ENCODE measurements at places on chromosomes 12 and 14.

- no peak for DNase-seq
Observed at GRCh38 chr12:101870925-101871324, 6.5 kb upstream of the DRAM1 start.

- no peak for DNase-seq
Observed at GRCh38 chr12:101945369-101946232, 68.2 kb downstream of the DRAM1 start.

- no peak for DNase-seq
Observed at GRCh38 chr12:20620261-20620660, 74.9 kb upstream of the SLCO1C1 start.

GRCh38 chr12:29510591-29511185 is 13.2 kb upstream of the OVCH1 start:
- no peak for DNase-seq

GRCh38 chr14:67883717-67884116 is 64.1 kb downstream of the RAD51B start:
- DNase-seq: no peak

- no peak for DNase-seq
Observed at GRCh38 chr12:118984161-118984943, 3.0 kb downstream of the SRRM4 start.

DNA sequence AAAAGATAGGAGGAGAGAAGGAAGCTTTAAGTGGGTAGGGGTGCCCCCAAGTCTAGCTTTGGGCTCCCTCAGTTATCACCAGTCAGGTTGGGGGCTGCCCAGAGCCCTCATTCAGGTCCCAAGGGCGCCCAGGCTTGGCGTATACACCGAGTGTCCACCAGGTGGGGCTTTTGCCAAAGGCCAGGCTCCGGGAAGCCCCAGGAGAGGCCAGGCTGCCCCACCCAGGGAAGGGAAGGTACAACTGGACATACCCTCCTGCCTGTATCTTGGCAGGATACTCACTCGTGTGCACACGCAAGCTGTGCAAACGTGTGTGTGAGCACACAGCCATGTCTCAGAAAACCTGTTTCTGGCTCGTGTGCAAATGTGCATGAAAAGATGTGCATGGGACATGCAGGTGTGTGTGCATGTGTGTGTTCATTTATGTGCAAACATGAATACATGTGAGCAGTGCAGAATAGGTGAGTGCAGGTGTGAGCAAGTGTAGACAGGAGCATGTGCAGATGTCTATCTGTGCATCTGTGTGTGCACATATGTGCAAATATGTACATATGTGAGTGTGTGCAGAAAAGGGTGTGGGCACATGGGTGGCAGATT is 103.9 kb upstream of the MYL2 start:
- peak; percentile 46 for DNase-seq

- DNase-seq: no peak
Observed at GRCh38 chr12:67925552-67925951, 63.7 kb upstream of the IFNG-AS1 start.

GRCh38 chr12:12503384-12504078 is 59.1 kb downstream of the DUSP16 start:
- no peak for DNase-seq

- DNase-seq: peak; percentile 75
Observed at GRCh38 chr12:27779920-27780611, at the start of the genes KLHL42 and MANSC4. KLHL42 (plus strand) TSS chr12:27780233; CDS start chr12:27780331, 98 bp downstream. MANSC4 (minus strand) TSS chr12:27780236; CDS start chr12:27771276, 8,960 bp downstream.

DNA sequence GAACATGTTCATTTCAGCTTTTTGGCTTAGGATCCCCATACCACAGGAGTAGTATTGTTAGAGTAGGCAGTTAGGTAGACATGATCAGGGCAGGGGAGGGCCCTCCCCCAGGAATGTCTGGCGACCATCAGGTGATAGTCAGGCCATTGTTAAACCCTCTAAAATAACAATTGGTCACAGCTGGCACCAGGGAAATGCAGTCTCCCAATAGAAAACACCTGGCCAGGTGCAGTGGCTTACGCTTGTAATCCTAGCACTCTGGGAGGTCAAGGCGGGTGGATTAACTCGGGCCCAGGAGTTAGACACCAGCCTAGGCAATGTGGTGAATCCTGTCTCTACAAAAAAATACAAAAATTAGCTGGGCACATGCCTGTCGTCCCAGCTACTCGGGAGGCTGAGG is 187.1 kb downstream of the MON2 start:
- DNase-seq: no peak

DNA sequence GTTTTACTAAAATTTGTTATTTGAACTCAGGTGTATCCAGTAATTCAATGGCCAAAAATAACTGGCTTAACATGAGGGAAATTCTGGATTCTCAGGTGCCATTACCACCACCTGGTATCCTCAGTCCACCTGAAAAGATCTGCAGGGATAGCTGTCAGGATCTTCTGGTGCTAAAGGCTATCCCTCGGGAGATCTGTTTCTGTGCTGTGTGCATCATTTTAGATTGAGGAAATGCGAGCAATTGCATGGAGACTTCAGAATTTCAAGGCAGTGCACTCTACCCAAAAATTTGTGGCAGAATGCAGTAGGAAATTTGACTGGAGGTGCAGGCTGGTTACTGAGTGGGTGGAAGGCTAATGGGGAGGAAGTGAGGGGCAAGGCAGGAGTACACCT is 26.4 kb downstream of the ZCCHC8 start:
- no peak for DNase-seq

DNA sequence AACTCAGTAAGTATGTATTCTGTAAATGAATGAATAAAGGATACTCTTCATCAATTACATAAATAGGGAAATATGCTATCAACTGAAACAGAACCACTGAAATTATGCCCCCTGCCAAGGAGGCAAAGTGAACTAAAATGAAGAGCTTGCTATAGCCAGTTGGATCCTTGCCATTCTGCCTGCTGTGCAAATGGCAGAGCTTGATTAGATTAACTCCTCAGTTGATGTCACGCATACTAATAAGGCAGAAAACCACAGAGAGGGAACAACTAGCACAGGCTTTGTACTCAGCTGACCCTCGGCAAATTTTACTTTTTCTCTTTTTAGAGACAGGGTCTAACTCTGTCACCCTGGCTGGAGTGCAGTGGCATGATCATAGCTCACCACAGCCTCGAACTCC is 36.7 kb upstream of the FERMT2 start:
- no peak for DNase-seq

GRCh38 chr12:115722181-115722580 is 555.3 kb downstream of the MED13L start:
- DNase-seq: no peak

DNA sequence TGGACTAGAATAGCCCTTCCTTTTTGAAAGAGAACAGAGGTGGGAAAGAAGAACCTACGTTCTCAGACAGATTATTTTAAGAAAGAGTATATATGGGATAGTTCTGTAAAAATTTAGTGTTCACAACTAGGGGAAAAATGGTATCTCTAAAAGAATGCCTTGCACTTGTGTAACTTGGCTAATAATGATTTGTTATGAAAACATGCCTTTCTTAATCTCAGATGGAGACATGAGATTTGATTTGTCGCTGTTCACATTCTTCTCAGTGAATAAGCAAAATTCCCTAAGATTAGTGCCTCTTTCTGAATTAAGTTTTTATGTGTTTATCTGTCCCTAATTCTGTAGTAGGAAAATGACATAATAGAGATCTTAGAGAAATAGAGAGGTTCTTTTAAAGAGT is 100.8 kb downstream of the USP15 start:
- no peak for DNase-seq

DNA sequence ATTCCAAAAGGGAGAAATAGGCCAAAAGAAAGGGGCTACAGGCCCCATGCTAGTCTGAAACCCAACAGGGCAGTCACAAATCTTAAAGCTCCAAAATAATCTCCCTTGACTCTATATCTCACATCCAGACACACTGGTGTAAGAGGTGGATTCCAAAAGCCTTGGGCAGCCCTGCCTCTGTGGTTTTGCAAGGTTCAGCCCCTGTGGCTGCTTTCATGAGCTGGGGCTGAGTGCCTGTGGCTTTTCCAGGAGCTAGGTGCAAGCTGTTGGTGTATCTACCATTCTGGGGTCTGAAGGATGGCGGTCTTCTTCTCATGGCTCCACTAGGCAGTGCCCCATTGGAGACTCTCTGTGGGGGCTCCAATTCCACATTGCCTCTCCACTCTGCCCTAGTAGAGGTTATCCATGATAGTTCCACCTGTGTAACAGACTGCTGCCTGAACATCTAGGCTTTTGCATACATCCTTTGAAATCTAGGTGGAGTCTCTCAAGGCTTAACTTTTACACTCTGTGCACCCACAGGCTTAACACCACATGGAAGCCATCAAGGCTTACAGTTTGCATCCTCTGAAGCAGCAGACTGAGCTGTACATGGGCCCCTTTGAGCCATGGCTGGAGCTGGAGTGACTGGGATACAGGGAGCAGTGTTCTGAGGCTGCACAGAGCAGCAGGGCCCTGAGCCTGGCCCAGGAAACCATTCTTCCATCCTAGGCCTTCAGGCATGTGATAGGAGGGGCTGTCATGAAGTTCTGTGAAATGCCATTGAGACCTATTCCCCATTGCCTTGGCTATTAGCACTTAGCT is 66.5 kb upstream of the ABCD2 start:
- DNase-seq: no peak

DNA sequence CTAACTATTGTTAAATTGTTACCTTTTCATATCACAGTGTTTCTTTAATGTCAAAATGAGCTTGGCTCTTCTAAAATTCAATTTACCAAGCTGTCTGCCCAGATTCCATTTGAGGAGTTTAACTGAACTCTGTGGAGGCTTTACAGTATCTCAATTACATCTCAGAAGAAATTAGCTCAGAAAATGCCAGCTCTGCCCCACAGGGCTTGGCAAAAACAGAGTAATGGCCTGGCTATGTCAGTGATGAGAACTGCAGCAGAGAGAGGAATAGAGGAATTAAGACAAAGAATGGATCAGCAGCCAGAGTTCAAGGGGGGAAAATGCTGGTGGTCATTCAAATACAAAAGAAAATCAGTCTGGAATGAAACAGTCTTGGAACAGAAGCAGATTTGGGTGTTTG is 15.8 kb upstream of the TMTC1 start:
- no peak for DNase-seq

- no peak for DNase-seq
Observed at GRCh38 chr12:8702159-8702558, 4.4 kb downstream of the RIMKLB start.

DNA sequence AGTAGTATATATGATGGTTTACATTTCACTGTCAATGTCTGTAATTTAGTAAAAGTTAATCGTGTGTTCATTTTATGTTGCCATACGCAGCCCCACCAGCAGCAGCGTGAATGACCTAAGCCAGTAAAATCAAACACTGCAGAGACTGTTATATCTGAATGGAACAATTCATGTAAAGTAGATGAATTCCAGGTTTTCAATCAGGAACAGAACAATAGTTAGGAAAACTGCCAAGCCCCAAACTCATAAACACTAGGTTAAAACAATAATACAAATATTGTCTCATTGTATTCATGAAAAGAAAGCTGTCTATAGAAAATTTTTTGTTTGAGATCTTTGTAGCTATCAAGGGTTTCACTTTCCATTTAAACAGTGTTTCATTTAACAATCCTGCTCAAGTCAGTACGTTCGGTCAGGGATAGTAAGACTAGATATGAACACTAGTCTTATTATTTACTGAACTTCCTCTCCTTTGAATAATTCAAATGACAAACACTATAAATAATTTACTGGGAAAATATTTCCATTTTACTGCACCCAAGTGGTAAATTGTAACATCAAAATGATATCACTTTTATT is 256.8 kb upstream of the FLRT2 start:
- DNase-seq: no peak

- no peak for DNase-seq
Observed at GRCh38 chr12:26854031-26854390, 21.0 kb upstream of the ITPR2 start.

DNA sequence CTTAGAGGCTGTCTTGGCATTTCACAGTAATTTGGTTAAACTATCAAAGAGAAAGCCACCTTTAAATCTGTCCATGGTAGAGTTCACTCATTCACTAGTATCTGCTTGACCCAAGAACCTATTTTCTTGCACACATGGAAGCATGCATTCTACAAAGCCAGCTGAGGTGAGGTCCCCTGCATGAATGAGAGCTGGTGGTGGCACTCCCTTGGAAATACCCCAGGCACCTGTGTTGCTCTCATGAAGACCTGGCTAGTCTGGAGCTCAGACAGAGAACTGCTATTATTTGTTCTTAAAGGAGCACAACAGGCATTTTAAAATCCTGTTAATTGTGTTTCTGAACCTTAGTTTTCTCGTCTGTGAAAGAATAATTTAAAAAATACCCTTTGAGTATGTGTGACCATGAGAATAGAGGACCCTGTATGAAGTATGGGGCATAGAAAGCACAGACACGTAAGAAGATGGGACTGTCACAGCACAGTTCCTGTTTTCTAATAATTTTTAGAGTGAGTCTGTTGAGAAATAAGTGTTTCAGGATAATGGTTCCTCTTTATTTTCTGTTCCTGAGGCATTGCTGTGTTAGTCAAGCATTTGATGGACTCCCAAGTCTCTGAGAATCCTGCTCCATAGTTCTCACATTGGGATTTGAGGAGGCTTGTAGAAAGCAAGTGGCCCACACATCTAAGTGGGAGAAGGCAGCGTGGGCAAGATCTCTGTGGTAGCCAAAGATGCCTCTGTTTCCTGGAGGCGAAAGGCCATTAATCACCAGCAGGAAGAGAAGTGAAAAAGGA is 10.9 kb downstream of the RGS6 start:
- DNase-seq: no peak

DNA sequence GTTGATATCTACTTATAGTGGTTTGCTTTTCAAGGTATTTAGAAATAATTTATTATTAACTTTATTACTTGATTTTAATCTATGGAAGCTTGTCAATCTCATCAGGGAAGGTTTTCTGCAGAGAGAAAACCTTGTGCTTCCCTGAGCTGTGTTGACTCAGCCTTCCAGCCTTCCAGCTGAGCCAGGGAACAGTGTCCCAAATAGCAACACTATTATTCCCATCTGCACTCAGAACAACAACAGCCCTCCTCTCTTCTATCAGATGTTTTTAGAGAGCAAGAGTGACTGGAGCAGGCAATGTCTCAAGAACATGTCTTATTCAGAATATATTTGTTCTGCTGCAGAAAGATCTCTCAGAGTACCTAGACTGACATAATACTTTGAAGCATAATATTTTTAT is 389.9 kb upstream of the GARIN6 start:
- DNase-seq: no peak

DNA sequence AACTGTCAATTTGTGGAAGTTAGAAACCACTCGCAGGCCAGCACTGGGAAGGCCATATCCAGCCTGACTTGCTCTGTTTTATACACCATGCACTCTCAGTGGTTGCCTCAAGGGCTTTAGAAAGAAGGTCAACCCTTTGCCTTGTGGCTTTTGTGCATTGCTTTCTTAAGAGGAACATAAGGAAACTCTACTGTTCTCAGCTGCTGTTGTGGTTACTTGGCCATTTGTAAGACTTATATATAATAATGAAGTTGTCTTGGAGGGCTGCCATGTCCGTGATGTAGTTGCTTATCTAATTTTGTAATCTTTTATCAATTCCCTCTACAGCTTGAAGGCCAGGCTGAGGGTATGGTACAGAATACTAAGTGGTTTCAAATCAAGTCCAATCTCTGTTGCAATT is 637.8 kb downstream of the DIO2 start:
- no peak for DNase-seq

- no peak for DNase-seq
Observed at GRCh38 chr12:96131230-96131788, 62.9 kb upstream of the ELK3 start.

GRCh38 chr14:59465316-59466135 is at the start of gene GPR135:
GPR135 (minus strand) TSS chr14:59465380; CDS start chr14:59465226, 154 bp downstream.
- DNase-seq: no peak
